ENCODE measurements at places on chromosomes 1 and 21.

DNA sequence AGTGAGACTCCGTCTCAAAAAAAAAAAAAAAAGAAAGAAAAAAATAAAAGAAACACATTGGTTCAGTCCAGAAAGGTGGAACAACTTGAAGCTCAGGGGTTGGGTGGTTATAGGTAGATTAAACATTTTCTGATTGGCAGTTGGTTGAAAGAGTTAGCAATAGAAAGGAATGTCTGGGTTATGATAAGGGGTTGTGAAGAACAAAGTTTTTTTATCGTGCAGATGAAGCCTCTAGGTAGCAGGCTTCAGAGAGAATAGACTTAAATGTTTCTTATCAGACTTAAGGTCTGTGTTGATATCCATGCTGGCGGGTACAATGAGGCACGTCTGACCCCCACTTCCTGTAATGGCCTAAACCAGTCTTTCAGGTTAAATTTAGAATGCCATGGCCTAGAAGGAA, 45.0 kb upstream of the PDE9A start:
- DNase-seq = no peak

- no peak for DNase-seq
Observed at GRCh38 chr1:5709461-5709975, 282.7 kb downstream of the NPHP4 start.

DNA sequence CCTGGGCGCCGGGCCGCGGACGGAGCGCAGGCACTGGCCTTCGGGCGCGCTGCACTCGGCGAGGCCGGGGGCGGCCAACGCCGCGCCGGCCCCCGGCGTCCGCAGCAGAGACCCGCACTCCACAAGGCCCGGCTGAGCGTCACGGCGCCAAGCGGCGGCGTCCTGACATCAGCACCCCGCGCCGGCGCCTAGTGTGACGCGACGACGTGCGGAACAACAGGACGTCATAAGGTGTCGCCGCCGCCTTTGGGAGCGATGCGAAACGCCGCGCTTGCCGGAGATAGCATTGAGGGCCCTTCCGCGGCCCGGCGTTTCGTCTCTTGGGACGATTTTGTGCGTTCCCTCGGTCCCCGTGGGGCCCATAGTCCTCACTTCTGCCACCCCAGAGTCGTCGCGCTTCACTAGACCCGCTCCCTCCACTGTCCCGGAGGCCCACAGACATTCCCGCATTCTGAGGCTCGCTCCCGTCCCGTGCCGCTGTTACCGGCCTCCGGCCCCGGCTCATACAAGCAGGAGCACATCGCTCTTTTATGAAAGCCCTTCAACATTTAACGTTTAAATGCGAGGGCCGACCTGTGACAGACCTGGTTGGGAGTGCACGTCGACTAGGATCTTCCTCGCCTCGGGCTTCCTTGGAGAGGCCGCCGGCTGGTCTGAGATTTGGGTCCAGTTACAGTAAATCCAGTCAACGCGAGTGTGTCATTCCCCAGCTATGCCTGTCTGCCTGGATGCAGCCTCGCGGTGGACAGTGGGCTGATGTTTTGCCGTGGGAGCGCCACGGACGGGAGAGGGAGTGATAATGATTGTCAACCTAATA, at the start of gene SSU72:
Gene SSU72 (minus strand): TSS at position 143 of the 817 bp plus-strand sequence. CDS start 306 bp downstream, outside the sequence.
- DNase-seq = peak; percentile 93

DNA sequence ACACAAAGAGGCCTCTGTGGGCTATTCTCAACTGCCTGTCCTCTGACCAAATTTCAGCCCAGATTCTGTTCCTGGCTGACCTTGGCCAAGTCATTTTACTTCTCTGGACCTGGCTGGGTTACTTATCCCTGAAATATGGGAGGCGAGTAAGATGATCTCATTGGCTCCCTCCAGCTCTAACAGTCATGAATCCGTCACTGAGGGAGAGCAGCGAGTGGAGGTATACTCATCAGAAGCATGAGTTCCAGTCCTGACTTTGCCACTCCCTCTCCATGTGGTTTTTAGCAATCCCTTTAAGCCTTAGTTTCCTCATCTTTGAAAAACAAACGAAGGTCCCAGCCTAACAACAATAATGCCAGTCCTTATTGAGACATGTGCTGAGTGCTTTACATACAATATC, 63.5 kb downstream of the CCDC185 start:
- DNase-seq = no peak

GRCh38 chr1:166040202-166040997, 126.4 kb downstream of the FAM78B start:
- DNase-seq = peak; percentile 26

GRCh38 chr1:9942399-9942938, 722 bp downstream of the LZIC start:
- peak; percentile 19 for DNase-seq

GRCh38 chr1:58620926-58621325, 43.9 kb upstream of the TACSTD2 start:
- no peak for DNase-seq

DNA sequence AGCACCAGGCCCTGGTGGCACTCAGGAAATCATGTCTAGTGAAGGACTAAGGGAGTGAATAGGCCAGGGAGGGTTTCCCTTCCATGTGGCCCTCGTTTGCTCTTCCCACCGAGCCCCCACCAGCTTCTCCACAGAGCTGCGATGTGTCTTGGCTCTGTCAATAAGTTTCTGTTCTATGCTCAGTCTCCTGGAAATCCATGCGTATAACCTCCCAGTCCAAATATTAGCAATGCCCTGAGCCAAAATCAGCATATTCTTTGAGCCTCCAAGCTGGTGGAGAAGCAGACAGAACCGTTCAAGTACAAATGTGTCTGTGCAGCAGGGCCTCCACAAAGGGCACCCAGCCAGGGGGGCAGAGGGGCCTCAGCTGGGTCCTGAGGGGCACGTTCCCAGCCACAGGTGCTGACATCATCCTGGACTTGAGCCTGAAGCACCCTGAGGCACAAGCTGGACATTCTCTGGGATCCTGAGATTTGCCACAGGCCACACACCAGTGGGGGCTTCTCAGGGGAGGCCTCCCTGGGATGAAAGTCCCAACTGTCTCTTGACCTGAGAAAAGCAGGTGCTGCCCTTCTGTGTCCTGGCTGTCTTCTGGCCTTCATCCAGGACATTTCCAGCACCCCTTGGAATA, 350.5 kb upstream of the VAMP3 start:
- DNase-seq = no peak
